ENCODE measurements at places on chromosomes 2 and 18. TPM values are rescaled to one million over a fixed set of nuclear protein-coding genes. Genes with fewer than 3 reads are reported as not detected.

B3GNT7 gene
- 0.17 TPM for total RNA-seq

FOXD4L1 gene
- 0.07 TPM for total RNA-seq

KLF7 gene
- 11.6 TPM for total RNA-seq

LTBP1 gene
- total RNA-seq: 9.2 TPM

DNA sequence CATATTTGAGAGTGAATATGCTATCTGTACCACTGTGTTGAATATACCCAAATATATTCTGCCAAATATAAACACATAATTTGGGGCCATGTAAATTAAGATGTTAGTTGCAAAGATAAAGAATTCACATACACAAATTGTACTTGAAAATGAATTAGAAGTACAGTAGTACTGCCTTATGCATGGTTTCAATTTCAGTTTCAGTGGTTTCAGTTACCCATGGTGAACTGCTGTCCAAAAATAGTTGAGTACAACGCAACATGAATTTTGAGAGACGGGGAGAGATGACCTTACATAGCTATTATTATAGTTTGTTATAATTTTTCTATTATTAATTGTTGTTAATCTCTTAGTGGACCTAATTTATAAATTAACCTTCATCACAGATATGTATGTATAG, 1313.0 kb upstream of the FAM98A start:
- no peak for DNase-seq

DNA sequence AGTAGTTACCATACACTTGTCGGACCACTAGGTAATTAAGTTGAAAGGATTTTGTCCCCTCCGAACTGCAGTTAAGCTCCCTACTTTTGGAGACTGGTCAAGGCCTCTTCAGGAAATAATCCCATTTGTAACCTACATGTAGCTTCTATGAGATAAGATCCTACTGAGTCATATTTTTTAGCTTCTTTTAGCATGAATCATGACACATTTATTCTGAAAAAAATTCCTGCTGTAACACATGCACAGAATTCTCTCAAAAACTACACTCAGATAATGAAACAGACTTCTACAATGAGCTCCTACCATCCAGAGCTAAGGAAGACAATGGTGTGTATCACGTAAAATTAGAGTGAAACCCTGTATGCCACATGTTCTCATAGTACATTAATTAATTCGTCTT, 100.7 kb upstream of the CCDC195 start:
- peak; percentile 85 for DNase-seq

- peak; percentile 43 for DNase-seq
Observed at GRCh38 chr2:165203689-165204559, at the start of gene SCN3A. Gene SCN3A, minus strand, starts transcription at chr2:165204050. Its CDS starts 27,656 bp downstream, at chr2:165176394.

- DNase-seq: no peak
Observed at GRCh38 chr18:47604021-47604420, 326.4 kb downstream of the SMAD2 start.

GRCh38 chr2:183070942-183071844, 7.4 kb upstream of the DUSP19 start:
- DNase-seq: no peak

GRCh38 chr2:231936491-231936890, 10.3 kb upstream of the NPPC start:
- no peak for DNase-seq

DNA sequence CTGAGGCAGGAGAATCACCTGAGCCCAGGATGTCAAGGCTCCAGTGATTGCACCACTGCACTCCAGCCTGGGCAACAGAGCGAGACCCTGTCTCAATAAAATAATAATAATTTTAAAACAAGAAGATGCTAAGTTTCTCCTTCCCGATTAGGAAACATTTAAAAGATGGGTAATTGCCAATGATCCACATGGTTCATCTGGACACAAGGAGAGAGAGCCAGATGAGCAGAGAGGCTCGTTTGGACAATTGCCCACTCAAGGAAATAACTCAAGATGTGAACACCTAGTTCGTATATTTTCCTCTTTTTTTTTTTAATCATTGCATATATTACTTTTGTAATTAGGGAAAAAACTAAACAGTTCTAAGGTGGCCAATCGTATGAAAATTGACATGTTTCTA, 3.6 kb upstream of the ACTG2 start:
- no peak for DNase-seq

DNA sequence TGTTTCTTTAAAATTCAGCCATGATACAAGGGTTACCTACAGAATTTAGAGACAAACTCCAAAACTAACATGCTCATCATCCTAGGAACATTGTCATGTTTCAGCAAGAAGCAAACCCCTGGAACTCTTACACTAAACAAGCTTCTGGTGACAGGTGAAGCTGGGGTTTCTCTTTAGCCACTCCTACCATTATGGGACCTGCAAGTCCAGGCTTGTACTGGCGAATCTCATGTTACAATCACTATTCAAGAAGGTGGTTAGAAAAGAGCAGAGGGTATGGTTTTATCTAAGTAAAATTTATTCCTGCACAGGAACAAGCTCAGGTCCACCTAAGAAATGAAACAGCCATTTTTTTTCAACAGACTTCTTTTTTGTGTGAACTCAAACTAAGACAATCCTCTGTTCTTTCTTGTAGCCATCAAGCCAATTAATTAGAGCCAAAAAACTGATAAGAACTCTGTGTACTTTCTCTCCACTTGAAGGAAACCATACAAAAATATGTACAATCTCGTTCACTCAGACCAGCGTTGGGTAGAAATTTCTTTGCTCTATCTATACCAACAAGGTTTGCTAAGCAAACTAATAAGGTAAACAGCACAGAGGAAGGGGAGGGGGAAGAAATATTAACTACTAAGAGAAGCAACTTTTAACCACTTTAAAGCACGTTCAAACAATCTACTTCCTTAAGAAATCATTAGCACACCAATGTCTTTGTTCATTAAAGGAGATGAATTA, 63.3 kb upstream of the NEDD4L start:
- DNase-seq: no peak
